ENCODE measurements at places on chromosomes 5 and 9.

DNA sequence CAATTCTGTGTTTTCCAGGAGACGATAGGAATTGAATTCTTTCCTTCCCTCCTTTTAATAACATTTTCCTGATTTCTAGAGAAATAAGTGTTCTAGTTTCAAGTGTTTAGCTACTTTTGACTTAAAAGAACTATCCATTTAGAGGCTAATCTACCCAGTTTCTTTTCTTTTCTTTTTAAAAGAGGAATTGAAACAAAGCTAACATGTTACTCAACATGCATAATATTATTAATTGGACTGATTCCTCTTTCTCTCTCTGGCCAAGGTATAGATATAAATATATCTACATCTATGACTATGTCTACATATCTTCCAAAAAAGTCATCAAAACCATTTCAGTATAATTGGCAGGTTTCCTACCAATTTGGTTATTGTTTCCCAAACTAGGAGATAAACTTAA is 309.8 kb downstream of the TRPM3 start:
- no peak for DNase-seq

GRCh38 chr9:89427621-89428221 is 70.2 kb downstream of the SEMA4D start:
- DNase-seq = no peak

DNA sequence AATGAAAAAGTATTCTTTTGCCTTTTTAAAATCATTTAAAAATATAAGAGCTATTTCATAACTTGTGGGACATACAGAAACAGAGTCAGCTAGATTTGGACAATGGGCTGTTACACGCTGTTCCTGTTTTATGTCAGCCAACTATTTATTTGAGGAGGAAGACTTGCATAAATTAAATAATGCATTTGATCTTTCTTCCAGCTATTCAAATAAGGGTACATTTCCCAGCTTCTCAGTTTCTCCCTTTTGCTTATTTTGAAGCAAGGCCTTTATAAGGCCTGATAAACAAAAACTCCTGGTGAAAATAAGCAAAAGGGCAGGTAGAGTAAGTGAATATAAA is 6.5 kb downstream of the STOM start:
- no peak for DNase-seq

GRCh38 chr5:104817127-104817526 is 1254.5 kb upstream of the NUDT12 start:
- no peak for DNase-seq
